CD4-positive, alpha-beta T cell treated with Interleukin-2 at 100 ng/mL for 4 hours (primary cell): ENCODE measurements at places on chromosomes 13 and 19.

- DNase-seq, result no peak
These were observed 57.2 kb upstream of the SERPINE3 start for GRCh38 chr13:51282322-51282721.

DNA sequence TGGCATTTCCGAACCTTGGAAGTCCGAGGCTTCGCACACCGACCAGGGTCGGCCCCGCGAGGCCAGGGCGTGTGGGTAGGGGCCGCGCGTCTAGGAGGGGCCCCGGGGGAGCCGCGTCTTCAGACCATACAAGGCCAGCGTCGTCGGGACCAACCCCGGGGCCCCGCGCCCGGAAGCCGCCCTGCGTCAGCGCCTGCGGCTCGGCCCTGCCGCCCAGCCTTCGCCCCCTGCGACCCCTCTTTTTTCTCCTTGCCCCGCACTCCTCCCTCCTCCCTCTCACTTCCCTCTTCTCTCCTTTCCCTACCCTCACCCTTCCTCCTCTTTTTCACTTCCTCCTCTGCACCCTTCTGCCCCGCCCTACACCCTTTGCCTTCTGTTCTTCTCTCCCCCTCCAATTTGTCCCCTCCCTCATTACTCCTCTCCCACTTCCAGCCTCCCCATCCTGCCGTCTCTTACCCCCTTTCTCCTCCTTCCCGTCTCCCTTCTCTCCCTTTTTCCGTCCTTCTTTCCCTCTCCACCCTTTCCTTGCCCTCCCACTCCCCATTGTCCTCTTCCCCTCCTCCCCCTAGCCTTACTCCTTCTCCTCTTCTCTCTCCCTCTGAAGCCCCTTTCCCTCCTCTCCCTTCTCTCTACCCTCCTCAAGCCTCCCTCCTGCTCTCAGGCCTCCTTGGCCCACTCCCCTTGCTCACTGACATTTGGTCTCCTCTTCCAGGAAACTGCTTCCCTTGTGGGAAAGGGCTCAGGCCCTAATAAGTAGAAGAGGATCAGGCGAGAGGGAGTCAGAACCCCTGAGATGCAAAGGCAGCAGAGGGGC, 2.2 kb upstream of the PLEKHG2 start:
- DNase-seq, result peak; percentile 63

- DNase-seq, result no peak
These were observed 99.5 kb downstream of the ZNF675 start for GRCh38 chr19:23587546-23587945.

GRCh38 chr13:61463024-61463423, 47.4 kb upstream of the PCDH20 start:
- DNase-seq, result no peak

GRCh38 chr19:27815985-27816384, 1397.0 kb downstream of the UQCRFS1 start:
- DNase-seq, result no peak

DNA sequence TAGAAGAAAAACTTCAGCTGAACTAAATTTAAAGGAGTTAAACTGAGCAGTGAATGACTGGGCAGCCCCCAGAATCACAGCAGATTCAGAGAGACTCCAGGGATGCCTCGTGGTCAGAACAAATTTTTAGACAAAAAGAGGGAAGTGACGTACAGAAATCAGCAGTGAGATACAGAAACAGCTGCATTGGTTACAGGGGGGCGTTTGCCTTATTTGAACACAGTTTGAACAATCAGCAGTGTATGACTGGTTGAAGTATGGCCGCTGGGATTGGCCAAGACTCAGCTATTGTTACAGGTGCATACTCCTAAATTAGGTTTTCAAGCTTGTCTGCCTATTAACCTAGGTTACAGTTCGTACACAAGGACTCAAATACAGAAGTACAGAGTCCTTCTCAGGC, 2.2 kb upstream of the SPRYD7 start:
- no peak for DNase-seq

DNA sequence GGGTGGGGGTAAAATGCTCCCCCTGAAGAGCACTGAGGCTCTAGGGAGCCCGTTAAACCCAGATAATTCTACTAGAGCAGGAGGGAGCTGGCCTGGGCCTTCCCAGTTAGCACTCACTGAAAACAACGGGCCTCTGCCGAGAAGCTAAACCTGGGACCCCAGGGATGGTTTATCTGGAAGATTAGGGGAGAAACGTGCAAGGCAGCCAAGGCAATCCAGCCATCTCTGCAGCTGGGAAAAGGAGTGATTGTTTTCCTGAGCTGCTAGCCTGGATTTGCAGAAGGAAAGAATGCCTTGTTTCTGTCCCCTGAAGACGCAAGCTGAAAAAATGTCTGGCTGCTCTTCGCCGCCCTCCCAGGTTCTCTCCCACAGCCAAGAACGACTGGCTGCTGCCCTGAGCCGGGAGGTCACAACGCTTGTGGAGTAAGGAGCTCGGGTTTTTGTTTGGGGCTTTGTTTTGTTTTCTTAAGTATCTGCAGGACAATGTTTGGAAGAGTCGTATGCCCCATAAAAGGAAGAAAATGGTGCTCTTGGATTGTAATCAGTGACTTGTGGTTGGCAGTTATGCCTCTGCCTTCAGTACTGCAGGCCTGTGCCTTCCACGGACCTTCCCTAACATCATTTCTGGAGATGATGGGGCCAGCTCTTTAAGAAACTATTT, 31.5 kb downstream of the COL4A2 start:
- no peak for DNase-seq

- DNase-seq, result no peak
These were observed 30.8 kb downstream of the WTIP start for GRCh38 chr19:34512254-34512822.

- DNase-seq, result no peak
These were observed 10.1 kb downstream of the MIER2 start for GRCh38 chr19:334296-335071.

GRCh38 chr19:579111-579841, 6.9 kb downstream of the BSG start:
- DNase-seq, result no peak

DNA sequence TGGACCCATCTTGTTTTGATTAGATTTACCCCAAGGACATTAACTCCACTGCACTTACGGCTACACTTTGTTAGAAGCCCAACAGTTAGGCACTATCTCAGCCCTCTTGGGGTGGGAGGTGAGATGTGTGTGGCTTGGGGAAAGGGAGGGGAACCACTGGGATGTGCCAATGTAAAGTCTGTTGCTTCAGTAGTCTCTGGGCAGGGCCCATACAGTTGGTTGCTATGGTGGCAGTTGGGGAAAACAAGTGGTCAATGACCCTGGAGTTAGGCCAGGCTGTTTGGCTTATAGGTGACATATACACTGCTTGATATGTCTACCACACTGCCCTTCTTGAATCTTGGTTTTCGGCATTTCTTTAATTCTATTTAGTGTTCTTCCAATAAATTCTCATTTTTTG, 8.9 kb upstream of the RB1 start:
- no peak for DNase-seq

GRCh38 chr13:25839371-25839770, 212.4 kb downstream of the SHISA2 start:
- no peak for DNase-seq

GRCh38 chr13:98571955-98572662, 4.8 kb downstream of the STK24 start:
- no peak for DNase-seq

- DNase-seq, result no peak
These were observed 3.2 kb upstream of the ABCC4 start for GRCh38 chr13:95304453-95304852.

- DNase-seq, result no peak
These were observed 371.3 kb downstream of the IRS2 start for GRCh38 chr13:109415057-109415456.

- DNase-seq, result no peak
These were observed 2.8 kb downstream of the SEMA6B start for GRCh38 chr19:4556597-4557127.

GRCh38 chr19:12272980-12273901, 21.4 kb downstream of the ZNF44 start:
- DNase-seq, result no peak

- DNase-seq, result no peak
These were observed 64.4 kb upstream of the FRY start for GRCh38 chr13:31967155-31967554.

GRCh38 chr13:26557393-26558073, at the start of gene WASF3:
Gene WASF3 (plus strand): TSS chr13:26557683. CDS start chr13:26642271, 84,588 bp downstream.
- no peak for DNase-seq

GRCh38 chr13:111339366-111340143, 19.1 kb downstream of the TEX29 start:
- no peak for DNase-seq

DNA sequence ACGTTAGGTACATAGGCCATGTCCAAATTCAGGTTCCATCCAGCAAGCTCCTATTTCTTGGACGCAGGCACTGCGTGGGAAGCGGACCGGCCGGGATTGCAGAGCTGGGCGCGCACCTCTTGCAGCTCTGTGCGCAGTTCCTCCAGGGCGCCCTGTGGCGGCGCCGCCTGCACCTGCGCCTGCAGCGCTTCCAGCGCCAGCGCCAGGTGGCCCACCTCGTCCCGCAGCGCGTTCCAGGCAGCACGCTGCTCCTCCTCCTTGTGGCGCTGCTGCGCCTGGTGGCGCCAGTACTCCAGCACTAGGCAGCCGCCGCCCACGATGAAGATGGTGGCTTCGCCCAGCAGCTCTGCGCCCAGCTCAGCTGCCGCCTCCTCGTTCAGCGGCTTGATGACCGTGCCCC, 31.1 kb downstream of the OPA3 start:
- DNase-seq, result no peak

DNA sequence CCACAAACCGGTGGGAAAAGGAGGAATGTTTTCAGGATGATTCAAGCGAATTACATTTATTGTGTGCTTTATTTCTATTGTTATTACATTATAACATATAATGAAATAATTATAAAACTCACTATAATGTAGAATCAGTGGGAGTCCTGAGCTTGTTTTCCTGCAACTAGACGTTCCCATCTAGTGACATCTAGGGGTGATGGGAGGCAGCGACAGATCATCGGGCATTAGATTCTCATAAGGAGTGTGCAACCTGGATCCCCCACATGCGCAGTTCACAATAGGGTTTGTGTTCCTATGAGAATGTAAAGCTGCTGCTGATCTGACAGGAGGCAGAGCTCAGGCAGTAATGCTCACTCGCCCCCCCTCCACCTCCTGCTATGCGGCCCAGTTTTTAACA, 54.5 kb downstream of the SPTBN4 start:
- DNase-seq, result no peak

DNA sequence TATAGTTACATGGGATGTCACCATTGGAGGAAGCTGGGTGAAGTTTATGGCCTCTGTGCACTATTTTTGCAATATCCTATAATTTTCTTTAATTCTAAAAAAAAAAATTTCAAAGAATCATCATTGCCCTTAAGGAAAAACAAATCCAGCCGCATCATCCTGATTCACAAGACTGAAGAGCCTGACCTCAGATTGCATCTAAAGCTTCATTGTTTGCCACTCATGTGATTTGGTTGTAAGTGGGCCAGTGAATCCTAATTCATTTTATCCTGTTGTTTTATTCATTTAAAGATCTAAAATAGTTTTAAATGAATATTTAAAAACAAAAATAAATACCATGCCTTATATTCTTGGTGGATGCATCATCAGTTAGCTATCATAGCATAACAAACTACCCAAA, 504.5 kb downstream of the TBC1D4 start:
- DNase-seq, result no peak

DNA sequence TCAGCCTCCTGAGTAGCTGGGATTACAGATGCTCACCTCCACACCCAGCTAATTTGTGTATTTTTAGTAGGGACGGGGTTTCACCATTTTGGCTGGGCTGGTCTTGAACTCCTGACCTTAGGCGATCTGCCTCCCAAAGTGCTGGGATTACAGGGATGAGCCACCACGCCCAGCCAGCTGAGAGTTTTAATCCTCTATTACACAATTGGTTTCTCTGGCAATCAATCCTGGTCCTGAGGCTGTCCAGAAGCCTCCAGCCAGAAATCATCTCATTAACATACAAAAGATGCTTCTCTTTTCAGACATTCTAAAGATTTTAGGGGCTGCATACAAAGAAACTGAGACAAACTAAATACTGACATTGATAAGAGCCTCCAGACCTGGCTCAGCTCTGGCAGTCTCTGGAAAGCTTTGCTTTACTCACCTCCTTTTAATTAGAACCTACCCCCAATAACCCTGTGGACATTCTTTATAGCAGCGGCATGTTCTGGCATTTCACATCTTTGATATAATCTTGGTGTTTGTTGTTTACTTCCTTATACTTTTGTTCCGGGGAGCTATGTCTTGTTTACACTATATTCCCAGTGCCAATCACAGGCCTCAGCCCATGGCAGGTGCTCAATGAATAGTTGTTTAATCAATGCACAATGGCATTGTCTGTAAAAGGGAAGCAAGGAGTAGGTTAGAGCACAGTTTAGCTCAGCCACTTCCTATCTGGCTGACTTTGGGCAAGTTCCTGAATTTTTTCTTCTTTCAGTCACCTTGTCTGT, 4.1 kb upstream of the ZNF724 start:
- no peak for DNase-seq

DNA sequence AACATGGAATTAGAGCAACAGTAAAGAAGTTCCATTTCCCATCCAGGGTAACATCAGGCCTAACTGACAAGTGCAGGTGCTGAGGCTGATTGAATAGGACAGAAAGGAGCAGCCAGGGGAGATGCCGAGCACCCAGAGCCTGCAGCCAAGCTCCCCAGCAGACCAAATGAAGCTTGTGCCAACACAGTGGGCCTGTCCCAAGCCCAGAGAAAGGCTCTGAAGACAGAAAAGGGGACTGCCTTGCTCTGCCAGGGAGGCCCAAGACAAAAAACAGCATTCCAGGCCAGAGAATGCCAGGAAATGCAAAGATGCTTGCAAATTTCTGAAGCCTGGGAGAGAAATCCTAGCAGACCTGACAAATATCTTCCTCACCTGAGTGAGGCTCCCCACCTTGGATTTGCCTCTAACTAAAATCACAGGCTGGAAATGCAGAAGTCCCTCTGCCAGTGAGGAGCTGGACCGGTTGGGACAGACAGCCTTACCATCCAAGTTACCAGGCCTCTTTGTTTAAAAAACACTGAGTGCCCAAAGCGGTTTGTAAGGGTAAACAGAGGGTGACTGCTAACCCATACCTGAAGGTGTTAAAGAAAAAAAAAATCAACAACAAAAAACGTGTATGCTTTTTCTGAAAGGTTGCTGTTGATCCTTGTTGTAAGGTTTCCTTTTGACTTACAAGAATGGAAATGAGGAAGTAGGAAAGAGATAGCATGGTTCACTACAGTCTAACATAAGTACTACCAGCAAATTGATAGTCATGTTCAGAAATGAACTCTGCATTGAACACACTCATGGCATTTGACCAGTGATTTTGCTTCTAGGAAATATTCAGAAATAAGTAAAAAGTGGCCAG, 11.8 kb upstream of the HMGB1 start:
- DNase-seq, result no peak

GRCh38 chr13:29162638-29163235, 342.6 kb downstream of the MTUS2 start:
- DNase-seq, result no peak

DNA sequence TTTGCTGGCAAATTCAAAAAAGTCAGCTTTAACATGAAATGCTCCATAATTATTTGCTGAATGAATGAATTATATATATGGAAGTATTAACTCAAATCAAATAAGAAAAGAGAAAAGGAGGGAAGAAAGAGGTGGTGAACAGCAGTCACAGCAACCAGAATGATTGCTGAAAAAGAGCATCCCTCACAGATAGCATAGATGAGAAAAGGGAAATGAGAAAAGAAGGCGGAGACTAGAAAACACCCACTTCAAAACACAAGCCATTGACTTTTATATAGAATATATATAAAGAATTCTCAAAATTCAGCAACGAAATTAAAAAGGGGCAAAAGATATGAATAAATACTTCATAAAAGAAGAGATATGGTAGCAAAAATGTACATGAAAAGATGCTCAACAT, 75.2 kb downstream of the CAB39L start:
- no peak for DNase-seq
